ENCODE measurements at places on chromosomes 3 and 15. TPM values are rescaled to one million over a fixed set of nuclear protein-coding genes. Genes with fewer than 3 reads are reported as not detected.

Gene BRK1
- total RNA-seq = 158 TPM

Gene FMN1
- total RNA-seq = 16.1 TPM

Gene EPHA6
- total RNA-seq = 13.2 TPM

- DNase-seq = no peak
Measured at GRCh38 chr3:47365213-47366153, 15.3 kb upstream of the PTPN23 start.

Gene IGSF11
- 2.0 TPM for total RNA-seq

DNA sequence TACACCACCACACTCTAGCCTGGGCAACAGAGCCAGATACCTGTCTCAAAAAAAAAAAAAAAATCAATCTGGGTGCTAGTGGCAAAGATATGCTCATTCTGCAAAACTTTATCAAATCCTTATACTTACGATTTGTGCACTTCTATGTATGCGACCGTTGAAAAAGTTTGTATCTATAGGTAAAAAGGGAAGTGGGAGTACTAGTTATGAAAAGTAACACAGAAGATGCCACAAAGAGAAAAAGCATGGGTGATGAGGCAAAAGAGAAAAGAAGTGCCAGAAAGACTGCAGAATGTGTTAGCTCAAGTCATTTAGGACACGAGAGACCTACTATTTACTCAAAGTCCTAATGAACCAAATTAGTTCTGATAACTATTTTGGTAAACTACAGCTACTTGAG is 407.8 kb downstream of the SHQ1 start:
- no peak for DNase-seq

Gene ARHGEF3
- 50.0 TPM for total RNA-seq

Gene PPM1L
- total RNA-seq = 16.3 TPM

DNA sequence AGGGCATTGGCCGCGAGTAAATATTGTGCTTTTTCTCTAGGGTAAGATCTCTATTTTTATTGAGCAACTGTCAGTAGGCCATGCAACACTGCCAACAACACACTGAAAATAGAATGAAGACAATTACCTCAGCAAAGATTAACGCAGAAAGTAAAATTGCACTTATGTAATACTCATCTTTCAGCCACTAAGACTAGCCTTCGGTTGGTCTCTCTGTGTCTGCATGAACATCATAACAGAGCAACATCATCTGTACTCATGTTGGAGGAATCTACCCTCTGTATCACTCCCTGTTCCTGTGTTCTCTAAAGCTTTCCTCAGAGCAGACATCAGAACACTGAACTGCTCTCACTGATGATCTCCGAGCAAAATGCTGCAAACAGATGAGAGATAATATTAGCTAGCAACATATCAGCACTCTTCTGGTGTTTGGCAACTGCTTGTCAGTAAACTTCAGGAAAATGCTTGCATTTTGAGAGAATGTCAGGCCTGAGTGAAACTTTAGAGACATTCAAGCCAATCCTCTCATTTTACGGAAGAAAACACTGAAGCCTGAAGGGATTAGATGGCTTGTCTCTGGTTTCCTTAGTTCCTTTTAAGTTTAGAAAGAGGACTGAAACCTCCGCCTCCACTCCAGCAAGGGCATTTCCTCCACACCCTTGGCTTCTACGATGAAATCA is 8.4 kb upstream of the LRRC3B start:
- DNase-seq = no peak

- DNase-seq = no peak
Measured at GRCh38 chr3:50562861-50563260, 4.7 kb downstream of the C3orf18 start.

DNA sequence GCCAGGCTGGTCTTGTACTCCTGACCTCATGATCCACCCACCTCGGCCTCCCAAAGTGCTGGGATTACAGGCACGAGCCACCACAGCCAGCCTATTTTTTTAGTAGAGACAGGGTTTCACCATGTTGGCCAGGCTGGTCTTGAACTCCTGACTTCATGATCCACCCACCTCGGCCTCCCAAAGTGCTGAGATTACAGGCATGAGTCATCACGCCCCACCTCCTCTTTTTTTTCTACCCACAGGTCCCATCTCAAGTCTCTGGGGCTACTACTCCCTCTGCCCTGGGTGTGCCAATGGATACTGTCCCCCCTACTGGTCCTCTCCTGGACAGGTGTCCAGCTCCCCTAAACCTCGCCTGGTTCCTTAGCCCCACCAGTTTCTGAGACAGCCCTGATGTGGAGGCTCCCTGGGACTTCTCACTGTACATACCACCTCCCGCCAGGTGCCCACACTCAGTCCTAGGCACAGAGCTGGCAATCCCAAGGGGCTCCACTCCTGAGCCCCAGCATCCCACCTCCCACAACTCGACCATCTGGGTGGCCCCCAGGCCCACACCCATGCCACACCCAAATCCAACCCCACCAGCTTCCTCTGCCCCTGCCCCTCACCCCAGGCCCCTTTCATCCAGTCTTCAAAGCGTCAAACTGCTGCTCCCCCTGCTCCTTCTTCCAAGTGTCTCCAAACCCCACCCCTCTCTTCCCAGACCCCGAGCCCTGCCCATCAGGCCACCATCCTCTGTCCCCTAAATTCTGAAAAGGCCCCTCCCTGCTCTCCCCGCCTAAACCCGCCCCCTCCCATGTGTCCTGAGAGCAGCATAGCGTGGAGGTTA is 13.1 kb upstream of the CYP11A1 start:
- no peak for DNase-seq

Gene TAGLN3
- total RNA-seq = not detected

DNA sequence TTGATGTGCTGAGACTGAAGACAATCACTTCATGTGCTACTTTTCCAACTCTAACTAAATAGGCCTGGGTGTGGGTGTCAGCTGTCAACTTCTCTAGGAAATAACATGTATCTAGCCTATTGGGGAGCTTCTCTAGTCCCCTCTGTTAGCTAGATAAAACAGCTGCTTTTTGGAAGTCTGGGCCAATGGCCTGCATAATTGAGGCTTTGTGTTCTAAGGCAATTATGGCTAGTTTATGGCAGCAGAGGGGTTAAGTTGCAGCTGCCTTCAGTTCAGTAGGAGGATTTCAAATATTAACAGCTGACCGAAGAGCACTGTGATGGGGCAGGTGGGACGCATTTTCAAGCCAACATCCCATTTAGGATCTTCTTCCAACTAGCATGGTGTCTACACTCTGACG is 6.4 kb downstream of the COL8A1 start:
- DNase-seq = no peak

Gene PLSCR2
- total RNA-seq = 2.6 TPM

Gene HAPLN3
- total RNA-seq = 8.5 TPM

Gene KLHL40
- not detected for total RNA-seq

Gene TGFBR2
- 177 TPM for total RNA-seq

DNA sequence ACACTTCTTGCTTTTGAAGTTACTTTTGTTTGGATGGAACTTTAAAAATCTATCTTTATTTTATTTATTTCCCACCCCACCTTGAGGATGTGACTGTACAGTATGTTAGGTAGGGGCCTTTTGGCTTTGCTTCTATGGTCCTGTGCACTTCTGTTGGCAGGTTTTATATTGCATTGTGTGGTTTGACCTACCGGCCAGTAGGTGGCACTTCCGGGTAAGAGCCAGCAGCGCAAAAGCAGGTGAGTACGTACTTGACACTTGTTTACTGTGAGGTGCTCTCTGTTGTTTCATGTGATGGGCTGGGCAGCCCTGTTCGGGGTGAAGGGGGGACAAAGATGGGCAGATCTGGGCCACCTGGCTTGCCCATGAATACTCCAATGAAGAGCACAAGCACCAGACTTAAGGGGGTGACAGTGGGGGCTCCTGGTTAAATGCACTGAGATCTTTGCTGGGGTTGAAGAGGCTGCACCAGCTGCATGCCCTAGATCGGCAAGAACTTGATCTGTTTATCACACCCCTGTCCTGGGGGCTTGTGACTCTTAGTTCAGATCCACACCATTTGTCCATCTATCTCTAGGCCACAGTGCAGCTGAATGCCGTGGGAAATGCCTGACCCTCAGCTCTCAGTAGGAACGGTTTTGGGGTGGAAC is 131.6 kb downstream of the NLGN1 start:
- no peak for DNase-seq

Gene SUCNR1
- 0.34 TPM for total RNA-seq

Gene U2SURP
- 125 TPM for total RNA-seq

Gene DNAH1
- 16.6 TPM for total RNA-seq

Gene CX3CR1
- 1.5 TPM for total RNA-seq

DNA sequence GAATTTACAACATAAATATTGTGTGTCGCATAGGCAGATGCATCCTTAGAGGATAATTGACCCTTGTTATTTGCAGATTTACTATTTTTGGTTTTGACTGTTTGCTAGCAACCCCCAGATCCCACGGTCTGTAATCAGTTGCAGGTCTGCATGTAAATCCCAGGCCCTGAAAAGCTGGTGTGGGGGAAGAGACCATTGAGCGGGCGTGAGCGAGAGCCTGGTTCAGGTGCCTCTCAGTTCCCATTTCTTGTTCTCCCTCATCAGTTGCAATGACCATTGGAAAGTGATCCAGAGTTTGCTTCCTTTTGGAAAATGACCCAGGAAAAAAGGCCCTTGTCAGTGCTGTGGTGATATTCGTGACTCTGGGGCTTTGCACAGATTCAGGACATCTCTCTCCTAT is 238.9 kb downstream of the UACA start:
- DNase-seq = peak; percentile 14

- DNase-seq = no peak
Measured at GRCh38 chr3:42914771-42915515, 9.0 kb downstream of the ZNF662 start.

Gene PSMA4
- total RNA-seq = 121 TPM

Gene TMEM40
- total RNA-seq = 63.3 TPM

Gene COL6A5
- total RNA-seq = not detected

GRCh38 chr3:12924437-12924836 is 83.1 kb upstream of the RPL32 start:
- DNase-seq = no peak

Gene UCN2
- 1.5 TPM for total RNA-seq

DNA sequence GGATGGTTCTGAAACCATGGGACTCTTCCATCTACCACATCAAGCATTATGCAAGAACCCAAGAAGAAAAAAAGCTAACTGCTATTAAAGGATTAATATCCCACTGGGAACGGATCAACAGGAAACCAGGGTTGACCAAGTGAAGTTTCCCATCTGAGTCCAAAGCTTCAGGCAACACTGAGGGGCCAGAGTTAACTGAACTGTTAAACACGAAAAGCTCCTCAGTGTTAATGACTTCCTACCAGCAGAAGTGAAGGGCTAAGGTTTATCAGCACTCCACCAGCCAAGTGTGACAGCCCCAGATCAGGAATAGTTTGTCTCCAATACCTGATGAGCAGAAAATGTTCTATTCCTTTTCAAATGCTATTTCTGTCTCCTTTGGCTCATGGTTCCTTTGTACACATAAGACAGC is 36.7 kb downstream of the PTPN9 start:
- DNase-seq = no peak

GRCh38 chr3:50365080-50365841 is 5.9 kb upstream of the TMEM115 start:
- DNase-seq = peak; percentile 92

DNA sequence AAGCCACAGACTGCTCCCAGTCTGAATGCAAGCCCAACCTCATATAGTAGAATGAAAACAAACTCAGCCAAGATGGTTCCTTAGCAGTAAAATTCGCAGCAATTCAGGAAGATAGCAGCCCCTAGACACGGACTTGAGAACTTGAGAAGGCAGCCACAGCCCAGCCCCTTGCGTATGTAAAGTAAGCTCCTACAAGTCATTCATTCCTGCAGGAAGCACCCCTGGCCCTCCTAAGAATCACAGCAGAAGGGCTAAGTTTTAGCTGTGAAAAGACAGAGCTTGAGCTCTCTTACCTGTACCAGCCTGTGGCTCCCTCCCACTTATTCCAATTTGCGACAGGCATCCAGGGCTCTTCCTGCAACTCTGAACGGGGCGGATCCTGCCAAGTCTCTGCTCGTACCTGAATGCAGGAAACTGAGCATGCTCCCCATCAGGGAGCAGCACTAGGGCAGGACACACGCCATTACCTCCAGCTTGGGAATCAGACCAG is 136.4 kb downstream of the MAGI1 start:
- DNase-seq = peak; percentile 73

Gene FOXB1
- not detected for total RNA-seq

Gene STOML1
- 15.0 TPM for total RNA-seq

All from ureter (tissue), 1 donor.